ENCODE measurements at places on chromosomes 3 and 15.

GRCh38 chr3:150414258-150414657 lies 6.2 kb downstream of the TSC22D2 start:
- no peak for DNase-seq

DNA sequence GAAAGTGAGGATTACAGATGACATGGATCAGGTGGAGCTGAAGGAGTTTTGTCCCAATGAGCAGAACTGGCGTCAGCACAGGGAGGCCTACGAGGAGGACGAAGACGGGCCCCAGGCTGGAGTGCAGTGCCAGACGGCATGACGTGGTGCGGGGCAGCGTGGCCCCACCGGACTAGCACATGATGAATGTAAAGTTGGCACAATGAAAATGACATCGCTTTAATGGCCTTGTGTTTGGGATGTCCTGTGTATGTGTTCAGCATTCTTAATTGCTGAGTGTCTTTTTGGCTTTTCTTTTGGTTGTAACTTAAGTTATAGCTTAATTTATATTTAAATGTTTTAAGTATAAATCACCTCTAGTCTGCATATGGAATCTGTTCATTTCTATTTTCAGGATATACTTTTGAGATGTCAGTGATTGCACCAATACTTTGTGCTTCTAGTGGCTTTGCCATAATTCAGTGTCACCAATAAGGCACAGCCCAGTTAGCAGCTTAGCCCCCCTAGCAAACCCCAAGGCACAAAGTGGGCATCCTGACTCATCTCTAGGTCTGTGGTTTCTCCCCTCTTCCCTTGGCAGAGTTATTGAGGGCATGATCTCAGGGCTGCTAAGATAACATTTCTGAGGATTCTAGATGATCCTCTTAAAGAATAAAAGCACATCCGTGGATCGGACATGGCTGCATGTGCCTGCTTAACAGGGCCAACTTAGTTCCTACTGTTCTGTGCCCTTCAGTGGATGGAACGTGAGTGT lies 16.1 kb downstream of the DNAJA4 start:
- no peak for DNase-seq

DNA sequence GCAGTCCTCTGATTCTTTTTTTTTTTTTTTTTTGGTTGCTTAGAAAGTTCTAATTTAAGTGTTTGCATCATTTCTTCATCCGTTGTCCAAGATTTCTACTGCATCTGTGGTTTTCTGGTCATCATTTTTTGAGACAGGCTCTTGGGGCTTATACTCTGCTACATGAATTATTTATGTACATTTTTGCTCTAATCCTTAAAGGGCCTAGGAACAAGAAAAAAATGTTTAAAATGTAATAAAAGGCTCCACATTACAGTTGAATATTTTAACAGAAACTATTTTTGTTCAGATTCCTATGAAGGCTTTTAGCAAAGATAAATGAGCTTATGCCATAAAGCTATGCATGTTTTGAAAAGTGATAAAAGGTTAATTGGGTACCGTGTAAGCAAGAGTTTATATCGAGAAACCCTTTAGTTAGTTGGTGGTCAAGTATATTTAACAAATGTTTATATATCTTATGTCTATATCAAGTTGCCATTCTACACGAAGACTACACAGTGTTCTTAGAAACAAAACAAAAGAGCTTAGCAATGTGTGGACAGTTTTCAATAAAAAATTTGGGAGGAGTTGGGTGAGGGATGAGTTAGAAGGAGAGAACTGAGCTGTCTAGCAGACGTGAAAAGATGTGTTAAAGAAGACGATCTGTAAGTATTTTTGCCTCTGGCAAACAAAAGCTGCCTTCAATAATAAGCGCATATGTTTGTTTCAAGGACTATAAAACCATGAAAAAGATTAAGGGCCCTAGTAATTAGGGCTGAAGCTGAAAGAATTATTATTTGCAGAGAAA lies 563.6 kb upstream of the NAALADL2 start:
- DNase-seq = no peak

- DNase-seq = no peak
These were observed 39.3 kb downstream of the SRP14 start for GRCh38 chr15:39999538-40000200.

- peak; percentile 74 for DNase-seq
These were observed 310.4 kb downstream of the PLCL2 start for GRCh38 chr3:17195192-17195611.

DNA sequence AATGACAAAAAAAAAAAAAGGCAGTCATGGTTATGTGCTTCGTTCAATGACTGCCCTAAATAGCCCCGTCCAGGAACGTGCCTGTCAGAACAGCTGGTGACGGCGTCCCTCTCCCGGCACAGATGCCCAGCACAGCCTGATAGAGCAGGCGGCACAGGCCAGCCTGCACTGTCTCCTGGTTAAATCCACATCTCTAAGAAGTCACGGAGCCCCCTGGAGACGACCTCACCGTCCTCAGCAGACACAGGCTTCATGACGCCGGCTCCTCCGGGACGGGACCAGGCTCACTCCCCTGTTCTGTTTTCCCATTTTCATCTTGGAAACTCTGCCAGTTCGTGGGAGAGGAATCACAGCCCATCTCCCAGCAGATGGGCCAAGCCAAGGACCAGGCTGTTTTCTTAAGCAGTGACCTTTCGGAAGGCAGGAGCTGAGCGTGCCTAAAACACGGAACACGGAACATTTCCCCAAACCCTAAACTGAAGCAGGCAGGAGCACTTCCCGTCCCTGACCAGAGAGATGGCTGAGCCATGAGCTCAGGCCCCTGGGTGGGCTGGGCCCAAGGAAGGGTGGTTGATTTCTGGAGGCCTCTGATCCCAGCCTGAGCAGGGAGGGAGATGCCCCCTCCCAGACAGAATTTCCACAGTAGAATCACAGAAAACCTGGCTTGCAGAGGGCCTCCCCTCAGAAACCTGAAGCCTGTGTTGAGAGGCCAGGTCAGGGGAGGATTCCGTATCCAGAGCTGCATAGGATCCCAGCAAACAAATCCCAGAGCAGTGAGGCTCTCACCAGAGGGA lies 35.9 kb downstream of the ADCY5 start:
- no peak for DNase-seq

- no peak for DNase-seq
These were observed 7.2 kb downstream of the GXYLT2 start for GRCh38 chr3:72894976-72895552.

- no peak for DNase-seq
These were observed 130.2 kb downstream of the FILIP1L start for GRCh38 chr3:99984139-99984538.

DNA sequence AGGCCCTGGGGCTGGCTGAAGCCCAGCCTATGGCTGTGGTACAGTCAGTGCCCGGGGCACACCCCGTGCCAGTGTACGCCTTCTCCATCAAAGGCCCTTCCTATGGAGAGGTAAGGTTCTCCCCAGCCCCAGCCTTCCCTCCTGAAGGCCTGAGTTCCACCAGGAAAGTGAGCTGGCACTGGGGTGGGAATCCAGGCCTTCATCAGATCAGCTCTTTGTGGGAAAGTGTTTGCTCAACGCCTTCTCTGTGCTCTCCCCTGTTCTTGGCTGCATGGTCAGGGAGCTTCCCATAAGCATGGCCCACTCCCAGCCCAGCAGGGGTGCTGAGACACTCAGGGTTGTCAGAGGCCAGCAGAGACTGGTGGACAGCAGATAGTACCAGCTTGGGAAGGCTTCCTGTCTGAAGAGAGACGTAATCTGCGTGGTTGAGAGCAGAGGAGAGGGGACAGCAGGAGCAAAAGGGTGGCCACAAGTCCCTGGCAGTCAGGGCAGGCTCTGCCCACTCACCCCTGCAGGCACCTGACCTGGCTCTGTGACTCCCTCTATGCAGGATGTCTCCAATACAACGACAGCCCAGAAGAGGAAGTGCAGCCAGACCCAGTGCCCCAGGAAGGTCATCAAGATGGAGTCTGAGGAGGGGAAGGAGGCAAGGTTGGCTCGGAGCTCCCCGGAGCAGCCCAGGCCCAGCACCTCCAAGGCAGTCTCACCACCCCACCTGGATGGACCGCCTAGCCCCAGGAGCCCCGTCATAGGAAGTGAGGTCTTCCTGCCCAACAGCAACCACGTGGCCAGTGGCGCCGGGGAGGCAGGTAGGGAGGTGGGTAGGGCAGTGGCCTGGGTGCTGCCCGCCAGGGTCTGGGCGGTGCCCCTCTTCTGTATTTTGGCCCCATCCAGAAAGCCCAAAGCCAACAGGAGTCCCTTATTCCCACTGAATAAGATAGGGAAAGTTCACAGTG lies 38.4 kb downstream of the PML start:
- no peak for DNase-seq

DNA sequence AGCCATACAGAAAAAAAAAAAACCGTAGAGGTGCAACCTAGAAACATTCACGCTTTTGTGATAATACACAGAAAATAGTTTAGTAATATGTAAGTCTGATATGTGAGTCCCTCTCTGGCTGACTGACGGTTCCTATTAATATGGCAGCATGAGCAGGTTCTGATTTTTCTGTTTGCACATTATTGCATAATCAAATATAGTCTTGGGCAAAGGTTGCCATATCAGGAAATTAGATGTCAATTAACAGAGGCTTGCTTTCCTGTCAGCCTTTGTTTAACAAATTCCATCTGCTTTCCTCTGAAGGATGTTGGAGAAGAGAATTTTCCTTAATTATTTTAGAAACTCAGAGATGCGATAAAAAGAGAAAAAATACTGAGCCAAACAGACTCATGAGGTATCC lies 14.8 kb downstream of the GABRB3 start:
- no peak for DNase-seq

- no peak for DNase-seq
These were observed 36.7 kb upstream of the MBNL1 start for GRCh38 chr3:152232001-152232400.

GRCh38 chr15:29765234-29765841 lies 56.9 kb downstream of the TJP1 start:
- no peak for DNase-seq

GRCh38 chr15:94352636-94353487 lies 121.5 kb downstream of the MCTP2 start:
- DNase-seq = no peak

DNA sequence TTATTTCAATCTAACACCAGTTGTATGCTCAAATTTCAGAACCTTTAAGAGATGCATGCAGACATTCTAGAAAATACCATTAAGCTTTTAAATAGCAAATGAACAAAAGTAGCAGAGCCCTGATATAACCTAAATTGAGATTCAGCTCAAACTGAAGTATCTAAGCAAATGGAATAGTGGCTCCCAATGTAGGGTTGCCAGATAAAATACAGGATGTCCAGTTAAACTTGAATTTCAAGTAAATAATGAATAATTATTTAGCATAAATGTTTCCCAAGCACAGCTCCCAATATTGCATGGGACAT lies 171.1 kb upstream of the ATP11B start:
- DNase-seq = no peak

DNA sequence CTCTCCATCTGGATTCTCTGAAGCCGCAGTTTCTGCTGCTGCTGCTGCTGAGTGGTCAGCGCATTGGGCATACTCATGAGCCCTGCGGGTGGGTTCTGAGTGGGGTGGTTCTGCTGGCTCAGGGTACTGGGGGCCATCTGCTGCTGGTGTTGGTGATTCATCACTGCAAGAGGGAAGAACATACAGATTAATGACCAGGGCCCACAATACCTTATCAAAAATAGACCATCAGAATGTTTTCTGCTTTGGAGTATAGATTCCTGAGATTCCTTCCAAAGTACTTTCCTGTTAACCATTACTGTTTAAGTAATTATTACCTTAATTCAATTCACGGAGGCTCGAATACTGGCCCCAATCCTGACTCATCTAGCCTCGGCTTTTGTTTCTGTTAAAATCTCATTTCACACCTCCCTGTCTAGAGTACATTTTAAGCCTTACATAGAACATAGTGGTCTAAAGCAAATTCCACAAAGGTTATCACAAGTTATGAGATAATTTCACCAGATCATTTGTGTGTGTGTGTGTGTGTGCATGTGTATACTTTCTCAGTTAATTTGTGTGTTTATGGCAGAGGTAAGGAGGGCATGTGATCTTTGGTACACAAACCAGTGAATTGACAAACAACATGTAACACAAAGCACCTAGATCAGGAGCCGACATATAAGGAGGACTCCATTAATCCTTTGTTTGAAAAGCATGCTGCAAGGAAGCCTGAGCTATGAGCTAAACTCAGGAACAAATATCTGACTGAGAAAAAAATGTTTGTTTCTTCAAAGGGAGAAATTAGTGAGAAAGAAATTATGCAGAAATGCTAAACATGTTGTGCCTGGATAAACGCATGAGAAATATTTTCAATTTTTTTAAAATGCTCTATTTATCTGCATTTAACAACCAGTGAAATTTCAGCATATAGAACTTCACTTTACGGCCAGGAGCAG lies 68.1 kb downstream of the TM4SF4 start:
- DNase-seq = no peak

GRCh38 chr3:190854062-190854461 lies 8.4 kb downstream of the GMNC start:
- no peak for DNase-seq

DNA sequence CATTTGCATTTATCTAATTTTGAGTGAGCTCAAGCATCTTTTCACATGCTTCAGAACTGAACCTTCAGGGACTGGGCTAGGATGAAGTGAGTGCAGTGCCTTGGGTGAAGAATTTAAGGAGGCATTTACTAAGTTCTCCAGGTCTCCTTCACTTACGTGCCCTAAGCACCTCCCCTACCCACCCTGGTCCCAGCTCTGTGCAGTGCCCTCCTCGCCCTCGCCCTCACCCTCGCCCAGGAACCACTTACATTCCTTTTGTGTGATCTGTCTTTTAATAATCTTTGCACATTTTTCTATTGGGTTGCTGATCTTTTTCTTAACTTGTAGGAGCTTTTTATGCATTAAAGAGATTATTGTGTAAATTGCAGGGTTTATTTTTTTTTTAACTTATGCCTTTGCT lies 322.6 kb downstream of the THSD4 start:
- no peak for DNase-seq

- no peak for DNase-seq
These were observed 201.2 kb downstream of the FMN1 start for GRCh38 chr15:32993285-32993684.

DNA sequence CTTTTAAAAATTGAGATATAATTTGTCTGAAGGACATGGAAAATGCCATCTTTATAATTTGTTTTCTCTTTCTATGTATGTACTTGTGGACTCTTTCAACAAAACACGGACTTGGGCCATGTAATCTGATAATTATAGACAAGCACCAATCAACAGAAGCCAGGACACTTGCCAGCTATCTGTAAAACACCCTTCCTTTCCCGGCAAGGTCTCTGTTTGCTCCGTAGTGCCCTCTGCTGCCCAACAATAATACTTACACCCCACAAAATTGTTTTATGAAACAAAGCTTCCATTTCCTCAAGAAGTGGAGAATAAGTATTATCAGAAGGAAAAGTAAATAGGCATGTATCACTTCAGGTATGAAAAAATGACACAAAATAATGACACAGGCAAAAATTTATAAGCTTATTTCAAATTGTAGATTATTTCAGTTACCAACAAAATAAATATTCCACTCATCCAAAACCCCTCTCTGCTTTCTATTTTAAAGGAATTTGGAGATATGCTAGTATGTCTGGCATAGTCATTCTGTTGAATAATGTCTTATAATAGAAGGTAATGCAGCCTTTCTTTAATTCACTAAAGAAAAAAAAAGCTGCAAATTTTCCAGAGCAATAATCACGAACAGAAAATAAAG lies 32.8 kb downstream of the MYH15 start:
- peak; percentile 74 for DNase-seq

Data from activated CD4-positive, alpha-beta T cell treated with anti-CD3 and anti-CD28 coated beads, Interleukin-2, amount 50 U/mL, for 16 hours (primary cell).